Activated naive CD4-positive, alpha-beta T cell treated with anti-CD3 and anti-CD28 coated beads, Interleukin-2, amount 10 ng/mL, durations not matched to agents 7 days and 5 days (primary cell): ENCODE measurements at places on chromosomes 13 and 19.

GRCh38 chr19:50555450-50556281, 12.6 kb downstream of the LRRC4B start:
- no peaks in the 10 kb centered on the region for H3K36me3 ChIP-seq
- peaks cover 83% of the 10 kb centered on the region for H3K27me3 ChIP-seq
- H3K27ac ChIP-seq, result no peak overlapping the region
- DNase-seq, result peak; percentile 9
- H3K4me3 ChIP-seq, result peak overlapping the region; percentile 80
- peaks cover 10% of the 10 kb centered on the region for H3K4me1 ChIP-seq

DNA sequence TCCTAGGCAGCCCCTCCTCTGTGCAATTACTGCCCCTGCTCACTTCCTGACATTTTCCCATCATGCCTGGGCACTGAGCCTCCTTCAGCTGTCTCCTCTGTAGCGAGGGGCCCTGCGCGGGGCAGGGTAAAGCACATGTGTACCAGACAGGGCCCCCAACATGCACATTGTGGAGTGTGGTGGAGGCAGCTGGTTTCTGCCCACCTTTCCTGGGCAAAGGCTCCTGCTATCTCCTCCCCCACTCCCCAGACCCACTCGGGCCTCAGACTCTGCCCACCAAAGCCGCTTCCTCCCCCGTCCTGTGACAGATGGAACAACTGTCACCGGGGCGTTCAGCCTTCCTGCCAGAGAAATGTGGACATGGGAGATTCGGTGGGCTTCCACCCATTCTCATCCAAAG, 2.9 kb upstream of the KPTN start:
- H3K4me3 ChIP-seq, result no peak overlapping the region
- peaks cover 14% of the 10 kb centered on the region for H3K36me3 ChIP-seq
- no peak for DNase-seq
- peaks cover 10% of the 10 kb centered on the region for H3K27me3 ChIP-seq
- H3K4me1 ChIP-seq, result peaks cover 39% of the 10 kb centered on the region

DNA sequence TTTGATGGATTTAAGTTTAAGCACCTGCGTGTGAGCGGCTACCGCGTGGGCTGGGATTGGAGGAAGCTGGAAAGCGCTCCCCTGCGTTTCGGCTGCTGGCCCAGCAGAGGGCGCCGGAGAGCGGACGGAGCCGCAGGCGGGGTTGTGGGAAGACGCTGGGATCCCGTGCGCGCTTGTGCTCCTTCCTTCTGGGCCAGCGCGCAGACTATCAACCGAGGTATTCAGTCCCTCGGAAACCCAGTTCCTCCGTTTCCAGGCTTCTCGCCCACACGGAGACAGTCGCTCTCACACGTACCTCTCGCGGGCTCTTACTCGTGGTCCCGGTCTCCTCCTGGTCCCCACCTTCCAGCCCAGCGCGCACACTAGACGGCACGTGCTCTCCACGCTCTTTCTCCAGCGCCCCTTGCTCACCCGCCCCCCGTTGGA, 28.8 kb downstream of the EPN1 start:
- no peak overlapping the region for H3K4me3 ChIP-seq
- no peaks in the 10 kb centered on the region for H3K4me1 ChIP-seq
- peak; percentile 57 for DNase-seq
- peaks cover 21% of the 10 kb centered on the region for H3K36me3 ChIP-seq
- H3K27me3 ChIP-seq, result no peaks in the 10 kb centered on the region

DNA sequence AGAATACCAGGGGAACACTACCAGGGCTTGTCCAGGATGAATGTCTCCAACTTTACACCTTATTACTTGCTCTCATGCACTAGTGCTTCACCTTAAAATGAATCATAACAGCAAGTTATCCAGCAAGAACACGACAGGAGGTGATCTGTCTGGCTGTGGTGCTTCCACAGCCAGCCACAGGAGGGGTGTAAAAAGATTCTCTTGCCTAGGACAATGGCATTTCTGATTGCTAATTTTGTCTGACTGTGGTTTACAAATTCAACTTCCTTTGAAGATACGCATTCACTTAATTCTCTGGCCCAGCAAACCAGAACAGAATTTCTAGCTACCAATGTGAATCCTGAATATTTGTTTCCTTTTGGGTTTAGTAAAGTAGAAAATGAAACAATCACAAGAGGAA, 23.1 kb upstream of the COG3 start:
- H3K27me3 ChIP-seq, result peaks cover 16% of the 10 kb centered on the region
- H3K36me3 ChIP-seq, result no peaks in the 10 kb centered on the region
- DNase-seq, result peak; percentile 31
- H3K27ac ChIP-seq, result peak overlapping the region; percentile 8
- peaks cover 18% of the 10 kb centered on the region for H3K4me1 ChIP-seq
- H3K4me3 ChIP-seq, result no peak overlapping the region

- no peaks in the 10 kb centered on the region for H3K27me3 ChIP-seq
- peaks cover 41% of the 10 kb centered on the region for H3K4me1 ChIP-seq
- no peak for DNase-seq
- no peak overlapping the region for H3K27ac ChIP-seq
- no peak overlapping the region for H3K4me3 ChIP-seq
Observed at GRCh38 chr13:40149611-40150274, 494.3 kb downstream of the COG6 start.

- no peak for DNase-seq
- no peak overlapping the region for H3K4me3 ChIP-seq
- H3K4me1 ChIP-seq, result no peaks in the 10 kb centered on the region
- H3K27ac ChIP-seq, result no peak overlapping the region
- peaks cover 58% of the 10 kb centered on the region for H3K27me3 ChIP-seq
Observed at GRCh38 chr19:50204811-50205675, 1.6 kb downstream of the MYH14 start.

- no peak overlapping the region for H3K27ac ChIP-seq
- H3K27me3 ChIP-seq, result peaks cover 31% of the 10 kb centered on the region
- H3K36me3 ChIP-seq, result no peaks in the 10 kb centered on the region
- no peak for DNase-seq
Observed at GRCh38 chr19:17993076-17993813, 14.7 kb upstream of the ARRDC2 start.

DNA sequence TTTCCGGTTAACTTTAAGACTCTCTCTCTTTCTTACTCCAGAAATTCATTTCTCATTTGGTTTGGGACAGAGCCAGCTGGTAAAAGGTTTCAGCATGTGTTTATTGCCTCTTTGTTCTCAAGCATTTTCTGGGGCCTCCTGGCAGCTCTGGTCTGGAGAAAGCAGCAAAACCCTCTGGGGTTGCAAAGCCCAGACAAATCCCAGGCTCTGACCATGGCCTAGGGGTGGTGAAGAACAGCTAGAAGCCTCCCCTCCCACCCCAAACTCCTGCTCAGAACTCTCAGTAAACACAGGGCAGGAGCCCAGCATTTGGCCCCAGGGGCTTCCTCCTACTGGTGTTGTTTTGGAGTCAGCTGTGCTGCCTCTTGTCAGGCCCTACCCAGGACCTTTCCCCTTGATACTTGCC, 124.2 kb upstream of the SERP2 start:
- no peak for DNase-seq
- H3K27ac ChIP-seq, result no peak overlapping the region
- no peaks in the 10 kb centered on the region for H3K27me3 ChIP-seq
- peaks cover 6% of the 10 kb centered on the region for H3K4me1 ChIP-seq
- no peaks in the 10 kb centered on the region for H3K36me3 ChIP-seq

GRCh38 chr13:45873491-45874325, 22.2 kb upstream of the SIAH3 start:
- H3K4me3 ChIP-seq, result no peak overlapping the region
- no peak for DNase-seq
- no peaks in the 10 kb centered on the region for H3K4me1 ChIP-seq

- no peak overlapping the region for H3K27ac ChIP-seq
- DNase-seq, result no peak
- H3K36me3 ChIP-seq, result no peaks in the 10 kb centered on the region
- H3K27me3 ChIP-seq, result no peaks in the 10 kb centered on the region
- no peaks in the 10 kb centered on the region for H3K4me1 ChIP-seq
Observed at GRCh38 chr13:96809366-96810096, 184.7 kb downstream of the OXGR1 start.
